Hair follicular keratinocyte (primary cell): ENCODE measurements at places on chromosomes 4 and X. TPM values are rescaled to one million over a fixed set of nuclear protein-coding genes. Genes with fewer than 3 reads are reported as not detected.

Gene RBM46
- total RNA-seq = 0.27 and 1.6 TPM in 2 replicates

Gene OPRPN
- not detected in 2 replicates for total RNA-seq

Gene SOX3
- total RNA-seq = not detected in 2 replicates

Gene CXCL10
- 0.30 and 1.6 TPM in 2 replicates for total RNA-seq

Gene ANOS1
- 2.6 and 16.6 TPM in 2 replicates for total RNA-seq

Gene UCHL1
- 18.3 and 23.0 TPM in 2 replicates for total RNA-seq

Gene PUDP
- total RNA-seq = 8.7 and 9.3 TPM in 2 replicates

Gene PTCHD1
- not detected in 2 replicates for total RNA-seq

Gene LPAR4
- not detected in 2 replicates for total RNA-seq

Gene FHIP1A
- total RNA-seq = 17.2 and 18.8 TPM in 2 replicates

Gene FOXP3
- not detected in 2 replicates for total RNA-seq

Gene FRMPD3
- total RNA-seq = not detected in 2 replicates

Gene WAS
- 0.16 TPM in 1 of 2 replicates, not detected in the other for total RNA-seq

Gene SSX1
- total RNA-seq = not detected in 2 replicates

Gene TAF7L
- not detected in 2 replicates for total RNA-seq

Gene MTMR8
- 0.95 and 1.0 TPM in 2 replicates for total RNA-seq

Gene SH2D1A
- 0.04 TPM in 1 of 2 replicates, not detected in the other for total RNA-seq

Gene ARX
- not detected in 2 replicates for total RNA-seq

Gene ENPP6
- not detected in 2 replicates for total RNA-seq

Gene ZMAT1
- not detected in 2 replicates for total RNA-seq

Gene SLC39A8
- total RNA-seq = 12.2 and 19.3 TPM in 2 replicates

Gene NCAPG
- 8.2 and 45.3 TPM in 2 replicates for total RNA-seq

Gene AP1AR
- total RNA-seq = 16.4 and 21.1 TPM in 2 replicates

Gene PRR32
- total RNA-seq = not detected in 2 replicates

Gene GPR119
- not detected in 2 replicates for total RNA-seq

Gene HELQ
- total RNA-seq = 5.5 and 8.2 TPM in 2 replicates

Gene ARSJ
- total RNA-seq = 16.5 and 20.1 TPM in 2 replicates

Gene STPG2
- total RNA-seq = not detected in 2 replicates

Gene S100G
- total RNA-seq = not detected in 2 replicates

Gene STARD8
- total RNA-seq = 0.16 and 0.34 TPM in 2 replicates

Gene ZXDB
- total RNA-seq = 4.9 and 10.4 TPM in 2 replicates

Gene FATE1
- not detected in 2 replicates for total RNA-seq

Gene MAMLD1
- 0.38 and 0.94 TPM in 2 replicates for total RNA-seq

Gene GNRHR
- total RNA-seq = not detected in 2 replicates

Gene MAGEB2
- not detected in 2 replicates for total RNA-seq

Gene CTAG2
- total RNA-seq = not detected in 2 replicates

Gene CXorf38
- total RNA-seq = 17.4 and 26.2 TPM in 2 replicates

Gene COL4A6
- 27.5 and 38.7 TPM in 2 replicates for total RNA-seq

Gene PDE6B
- 0.11 and 3.3 TPM in 2 replicates for total RNA-seq

Gene MGAT4D
- total RNA-seq = not detected in 2 replicates

Gene C4orf50
- total RNA-seq = not detected in 2 replicates

Gene ARHGAP6
- total RNA-seq = 0.08 and 0.15 TPM in 2 replicates

Gene IL9R
- total RNA-seq = not detected in 2 replicates

Gene CENPI
- total RNA-seq = 9.1 and 14.7 TPM in 2 replicates

Gene GLOD5
- total RNA-seq = not detected in 2 replicates

Gene TCEANC
- total RNA-seq = 1.3 TPM in 2 replicates

Gene TLR3
- 0.84 and 1.6 TPM in 2 replicates for total RNA-seq

Gene AFM
- not detected in 2 replicates for total RNA-seq

Gene TMEM164
- total RNA-seq = 17.0 and 24.6 TPM in 2 replicates

Gene CTSO
- total RNA-seq = 1.7 and 3.7 TPM in 2 replicates

Gene EOLA1
- total RNA-seq = 7.1 and 11.4 TPM in 2 replicates

Gene CLTRN
- 0.11 and 0.39 TPM in 2 replicates for total RNA-seq

Gene PLA2G12A
- total RNA-seq = 23.6 and 28.2 TPM in 2 replicates

Gene GRIA3
- 1.9 and 2.0 TPM in 2 replicates for total RNA-seq

Gene TRIML2
- 0.47 and 0.95 TPM in 2 replicates for total RNA-seq

Gene NSUN7
- 0.16 and 0.34 TPM in 2 replicates for total RNA-seq

Gene DCX
- not detected in 2 replicates for total RNA-seq
